ENCODE measurements at places on chromosomes 12 and 14. TPM values are rescaled to one million over a fixed set of nuclear protein-coding genes. Genes with fewer than 3 reads are reported as not detected.
A peak's percentile ranks its signal among the peaks of the same experiment; 100 is the strongest.

Gene ATXN3
- total RNA-seq: 67.0 TPM

Gene EML5
- total RNA-seq: not detected

- peak; percentile 55 for DNase-seq
These were observed 7.4 kb downstream of the TCP11L2 start for GRCh38 chr12:106309671-106310505.

DNA sequence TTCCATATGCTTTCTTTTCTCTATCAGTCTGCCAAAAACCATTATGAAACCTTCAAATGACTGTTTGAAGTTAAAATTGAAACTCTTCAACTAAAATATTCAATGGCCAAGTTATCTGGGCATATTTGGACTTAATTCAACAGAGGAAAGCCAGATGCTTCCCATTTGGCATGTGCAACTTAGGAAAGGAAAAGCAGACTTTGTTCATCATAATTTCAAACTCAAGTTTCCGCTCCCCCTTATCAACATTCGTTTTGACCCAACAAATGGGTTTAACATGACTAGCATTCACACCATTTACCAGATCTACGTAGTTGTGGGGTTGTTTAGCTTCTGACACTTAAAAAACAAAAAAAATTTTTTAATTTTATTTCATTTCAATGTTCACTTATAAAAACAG is 75.7 kb downstream of the PLEKHG7 start:
- DNase-seq: no peak

- peak; percentile 83 for DNase-seq
These were observed 53.6 kb downstream of the ARF6 start for GRCh38 chr14:49946320-49947141.

DNA sequence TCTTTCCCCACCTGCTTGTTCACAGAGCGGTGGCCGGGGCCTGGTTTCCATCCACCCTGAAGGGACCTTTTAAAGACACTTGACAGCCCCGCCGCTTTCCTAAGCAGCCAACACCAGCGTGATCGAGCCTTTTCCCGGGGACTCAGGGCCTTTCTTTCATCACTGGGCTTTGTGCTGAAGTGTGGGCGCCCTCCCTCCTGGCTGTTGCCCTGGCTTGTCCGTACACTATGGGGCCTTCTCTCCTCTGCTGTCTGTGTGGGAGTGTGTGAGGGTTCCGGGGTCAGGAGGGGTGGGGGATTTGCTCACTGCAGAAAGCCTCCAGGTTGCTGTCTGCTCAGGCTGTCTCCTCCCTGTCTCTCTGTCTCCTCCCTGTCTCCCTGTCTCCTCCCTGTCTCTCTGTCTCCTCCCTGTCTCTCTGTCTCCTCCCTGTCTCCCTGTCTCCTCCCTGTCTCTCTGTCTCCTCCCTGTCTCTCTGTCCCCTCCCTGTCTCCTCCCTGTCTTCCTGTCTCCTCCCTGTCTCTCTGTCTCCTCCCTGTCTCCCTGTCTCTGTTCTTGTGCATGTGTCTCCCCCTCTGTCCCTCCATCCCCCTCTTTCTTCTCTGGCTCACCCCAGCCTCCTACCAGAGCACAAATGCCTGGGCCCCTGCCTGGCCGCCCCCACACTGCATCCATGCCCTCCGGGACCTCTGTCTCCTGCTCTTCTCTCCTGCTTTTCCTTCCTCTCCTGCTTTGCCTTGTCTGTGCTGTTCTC is 64.7 kb downstream of the CCDC92 start:
- peak; percentile 62 for DNase-seq

DNA sequence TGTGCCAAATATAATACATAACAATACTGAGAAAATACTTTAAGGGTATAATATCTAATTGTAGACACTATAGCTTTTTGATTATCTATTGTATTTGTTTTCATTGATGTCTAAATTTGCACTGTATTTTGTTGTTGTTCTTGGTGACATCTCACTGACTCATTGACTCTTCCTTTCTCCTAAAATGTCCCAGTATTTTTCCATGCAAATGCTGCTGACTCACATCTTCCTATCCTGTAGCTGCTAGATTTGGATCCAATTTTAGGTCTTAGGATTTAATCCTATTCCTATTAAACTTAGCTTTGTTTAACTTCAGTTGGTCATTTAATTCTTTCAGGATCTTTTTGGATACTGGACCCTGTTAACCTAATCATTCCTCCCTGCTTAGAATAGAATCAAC is 148.5 kb downstream of the TMTC2 start:
- DNase-seq: peak; percentile 66
